Stimulated activated CD8-positive, alpha-beta memory T cell treated with anti-CD3 and anti-CD28 coated beads, Interleukin-15, amount 100 ng/mL, for 4 hours (primary cell): ENCODE measurements at places on chromosomes 1 and 21.

DNA sequence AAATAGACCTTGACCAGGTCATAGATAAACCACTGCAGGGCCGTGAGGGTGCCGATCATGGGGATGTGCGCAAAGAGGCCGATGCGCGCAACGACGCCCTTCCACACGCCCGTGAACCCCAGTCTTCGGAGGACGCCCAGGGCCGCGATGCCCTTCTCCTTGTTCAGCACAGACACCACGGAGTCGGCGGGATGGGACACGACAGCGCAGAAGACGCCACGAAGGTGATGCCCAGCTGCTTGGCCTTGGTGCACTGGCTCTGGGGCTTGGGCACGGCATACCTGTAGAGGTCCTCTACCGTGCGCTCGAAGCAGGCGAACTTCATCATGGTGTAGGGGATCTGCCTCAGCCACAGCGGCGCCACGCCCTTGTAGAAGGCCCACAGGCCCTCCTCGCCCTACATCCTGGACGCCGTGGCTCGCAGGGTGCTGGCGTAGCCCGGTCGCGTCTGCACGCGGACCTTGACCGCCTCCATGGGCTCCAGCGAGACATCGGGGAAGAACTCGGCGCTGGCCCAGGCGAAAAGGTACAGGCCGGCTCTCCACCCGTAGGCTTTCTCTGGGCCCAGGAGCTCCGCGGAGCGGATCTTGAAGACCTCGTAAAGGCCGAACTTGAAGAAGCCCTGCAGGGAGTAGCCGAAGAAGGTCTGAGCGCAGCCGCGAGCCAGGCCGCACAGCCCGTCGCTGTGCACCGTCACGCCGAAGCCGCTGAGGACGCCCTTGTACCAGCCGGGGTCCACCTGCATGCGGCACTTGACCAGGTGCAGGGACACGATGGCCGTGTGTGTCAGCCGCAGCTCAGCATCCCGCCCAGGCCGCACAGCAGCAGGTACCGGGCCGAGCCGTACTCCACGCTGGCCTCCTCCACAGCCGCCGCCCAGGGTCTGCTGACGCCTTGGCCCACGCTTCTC is 20.5 kb upstream of the DMRTB1 start:
- DNase-seq: no peak

- DNase-seq: no peak
Measured at GRCh38 chr1:156439036-156439776, 61.4 kb downstream of the MEF2D start.

DNA sequence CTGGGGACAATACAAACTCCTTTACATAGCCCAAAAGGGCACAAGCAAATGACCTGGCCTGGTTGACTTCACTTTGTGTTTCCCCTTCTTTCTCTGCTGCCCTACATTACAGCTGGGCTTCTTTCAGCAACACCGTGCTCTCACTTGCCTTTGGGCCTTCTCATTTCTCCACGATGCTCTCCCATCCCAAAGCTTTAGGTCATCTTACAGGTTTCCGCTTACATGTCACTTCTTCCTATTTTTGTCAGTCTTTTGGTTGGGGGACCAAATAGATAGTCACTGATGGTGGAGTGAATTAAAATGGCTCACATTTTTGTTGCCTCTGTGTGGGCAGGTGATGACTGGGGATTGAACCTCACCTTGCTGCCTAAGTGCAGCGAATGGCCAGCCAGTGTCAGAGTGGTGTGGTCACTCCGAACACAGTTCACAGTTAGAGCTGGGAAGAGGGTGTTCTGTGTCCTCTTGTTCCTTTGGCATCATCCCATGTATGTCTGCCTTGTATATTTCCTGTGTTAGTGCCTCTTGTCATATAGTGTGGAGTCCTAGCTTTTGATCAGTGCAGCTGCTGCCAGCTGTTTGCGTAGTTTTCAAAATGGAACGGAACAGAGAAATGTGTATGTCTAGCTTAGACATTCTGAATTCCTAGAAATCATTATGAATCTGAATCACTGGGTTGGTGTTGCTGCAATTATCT is 134.8 kb downstream of the NOS1AP start:
- no peak for DNase-seq

GRCh38 chr1:66253330-66253921 is 280.5 kb upstream of the SGIP1 start:
- no peak for DNase-seq

GRCh38 chr1:1210726-1211540 is 3.0 kb downstream of the TNFRSF4 start:
- no peak for DNase-seq

- DNase-seq: no peak
Measured at GRCh38 chr1:117572546-117572945, 33.3 kb upstream of the TENT5C start.

- DNase-seq: no peak
Measured at GRCh38 chr21:35204850-35205541, 155.9 kb upstream of the RUNX1 start.

GRCh38 chr21:44286086-44286715 is 525 bp downstream of the AIRE start:
- no peak for DNase-seq

GRCh38 chr1:58432851-58433668 is 113.5 kb downstream of the OMA1 start:
- DNase-seq: no peak

DNA sequence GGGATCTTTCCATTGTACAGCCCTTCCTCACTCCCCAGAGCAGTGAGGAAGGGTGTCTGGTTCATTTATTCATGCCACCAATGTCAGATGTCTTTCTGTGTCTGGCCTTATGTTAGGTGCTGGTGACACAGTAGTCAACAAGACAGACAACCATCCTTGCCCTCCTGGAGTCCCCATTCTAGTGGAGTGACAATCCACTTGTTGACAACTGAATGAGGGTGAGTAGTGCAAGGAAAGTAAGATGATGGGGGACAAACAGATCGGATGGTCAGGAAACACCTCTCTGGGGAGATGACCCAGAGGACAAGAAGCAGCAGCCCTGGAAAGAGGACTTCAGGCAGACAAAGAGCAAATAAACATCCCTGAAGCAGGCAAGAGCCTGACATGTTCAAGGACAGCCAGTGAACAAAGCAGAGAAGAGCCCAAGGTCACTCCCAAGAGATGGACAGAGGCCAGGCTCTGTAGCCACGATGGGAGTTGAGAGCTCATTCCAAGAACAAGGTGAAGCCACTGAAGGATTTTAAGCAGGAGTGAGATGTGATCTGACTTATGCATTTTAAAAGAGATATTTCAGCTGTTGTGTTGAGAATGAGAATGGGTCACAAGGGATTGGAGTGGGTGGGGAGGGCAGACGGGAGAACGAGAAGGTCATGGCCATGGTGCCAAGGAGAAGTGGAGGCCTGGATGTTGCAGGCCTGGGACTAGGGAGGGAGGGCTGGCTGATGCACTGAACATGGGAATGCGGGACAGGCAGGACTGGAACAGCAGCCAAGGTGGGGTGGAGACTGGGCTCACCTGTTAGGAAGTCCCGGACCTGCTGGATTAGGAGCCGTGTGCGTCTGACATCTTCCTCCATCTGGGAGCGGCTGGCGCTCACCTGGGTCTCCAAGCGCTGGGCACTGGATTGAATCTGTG is 30.2 kb downstream of the LAMB3 start:
- no peak for DNase-seq

- no peak for DNase-seq
Measured at GRCh38 chr1:200228081-200228480, 181.8 kb downstream of the ZNF281 start.

DNA sequence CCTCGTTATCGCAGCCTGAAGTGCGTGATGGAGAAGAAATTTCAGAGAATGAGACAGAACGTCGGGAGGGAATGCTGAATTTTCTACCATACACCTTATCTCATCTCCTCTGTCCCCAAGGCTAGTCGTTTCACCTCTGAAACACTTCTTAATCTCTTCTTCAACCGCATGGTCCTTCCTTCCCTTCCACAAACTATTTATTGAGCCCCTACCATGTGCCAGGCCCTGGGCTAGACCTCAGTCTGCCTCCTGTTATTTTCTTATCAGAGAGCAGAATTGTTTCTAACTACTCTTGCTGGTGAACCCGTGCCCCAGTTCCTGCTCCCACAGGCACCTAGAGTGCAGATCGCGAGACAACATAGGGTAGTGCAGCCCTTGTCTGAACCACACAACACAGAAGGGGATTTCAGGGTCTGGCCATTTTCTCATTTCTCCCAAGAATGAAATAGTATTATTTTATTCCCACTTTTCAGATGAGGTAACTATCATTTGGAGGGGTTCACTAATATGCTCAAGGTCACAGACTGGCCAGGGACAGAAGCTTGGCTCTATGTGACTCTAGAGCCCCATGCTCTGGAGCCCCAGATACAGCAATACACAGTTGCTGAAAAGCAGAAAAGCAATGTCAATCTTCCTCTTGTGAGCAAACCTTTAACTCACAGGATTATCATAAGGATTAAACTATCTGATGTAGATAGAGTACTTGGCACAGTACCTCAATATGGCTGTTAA is 598 bp upstream of the ADIPOR1 start:
- DNase-seq: no peak

GRCh38 chr1:151832318-151832980 is 847 bp upstream of the RORC start:
- DNase-seq: no peak

GRCh38 chr1:212242288-212242984 is 42.8 kb upstream of the PPP2R5A start:
- no peak for DNase-seq

GRCh38 chr1:201709564-201710295 is 119.2 kb upstream of the IPO9 start:
- no peak for DNase-seq

GRCh38 chr1:117008656-117009055 is 7.1 kb downstream of the CD101 start:
- DNase-seq: no peak

DNA sequence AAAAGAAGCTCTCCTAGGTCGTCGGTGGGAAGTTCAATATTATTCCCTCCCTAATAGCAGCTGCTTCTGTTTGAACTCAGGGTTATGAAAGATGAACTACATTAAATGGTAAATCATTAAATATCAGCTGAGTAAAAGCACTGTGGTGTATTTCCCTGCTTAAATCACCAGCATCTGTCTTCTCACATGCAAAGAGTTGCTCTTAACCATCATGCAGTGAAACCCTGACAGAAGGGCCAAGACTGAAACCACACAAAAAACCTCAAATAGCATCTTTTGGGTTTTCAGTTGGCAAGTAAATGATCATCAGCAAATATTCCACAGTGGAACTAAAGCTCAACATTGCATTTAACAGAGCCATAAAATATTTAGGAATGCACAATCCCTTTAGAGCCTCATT is 380.0 kb upstream of the ADGRL2 start:
- DNase-seq: no peak
